ENCODE measurements at places on chromosomes 13 and 19.

- DNase-seq, result no peak
Observed at GRCh38 chr13:19681517-19681916, 48.1 kb downstream of the MPHOSPH8 start.

- no peak for DNase-seq
Observed at GRCh38 chr13:113897161-113897560, 33.3 kb upstream of the GAS6 start.

GRCh38 chr13:46211483-46212351 is at the start of gene LRRC63:
LRRC63 (plus strand) TSS chr13:46211928; CDS start chr13:46213035, 1,107 bp downstream.
- DNase-seq, result peak; percentile 89

DNA sequence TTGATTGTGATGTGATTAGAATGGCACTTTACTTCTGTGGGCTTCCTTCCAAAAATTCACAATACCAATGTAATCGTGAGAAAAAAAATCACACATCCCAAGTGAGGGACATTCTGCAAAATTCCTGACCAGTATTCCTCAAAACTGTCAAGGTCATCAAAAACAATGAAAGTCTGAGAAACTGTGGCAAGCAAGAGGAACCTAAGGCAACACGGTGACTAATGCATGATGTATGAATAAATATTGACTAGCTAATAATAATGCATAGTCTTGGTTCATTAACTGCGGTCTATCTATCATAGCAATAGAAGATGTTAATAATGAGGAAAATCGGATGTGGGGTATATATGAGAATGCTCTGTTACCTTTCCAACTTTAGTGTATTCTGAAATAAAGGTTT is 159.0 kb downstream of the RFC3 start:
- no peak for DNase-seq

DNA sequence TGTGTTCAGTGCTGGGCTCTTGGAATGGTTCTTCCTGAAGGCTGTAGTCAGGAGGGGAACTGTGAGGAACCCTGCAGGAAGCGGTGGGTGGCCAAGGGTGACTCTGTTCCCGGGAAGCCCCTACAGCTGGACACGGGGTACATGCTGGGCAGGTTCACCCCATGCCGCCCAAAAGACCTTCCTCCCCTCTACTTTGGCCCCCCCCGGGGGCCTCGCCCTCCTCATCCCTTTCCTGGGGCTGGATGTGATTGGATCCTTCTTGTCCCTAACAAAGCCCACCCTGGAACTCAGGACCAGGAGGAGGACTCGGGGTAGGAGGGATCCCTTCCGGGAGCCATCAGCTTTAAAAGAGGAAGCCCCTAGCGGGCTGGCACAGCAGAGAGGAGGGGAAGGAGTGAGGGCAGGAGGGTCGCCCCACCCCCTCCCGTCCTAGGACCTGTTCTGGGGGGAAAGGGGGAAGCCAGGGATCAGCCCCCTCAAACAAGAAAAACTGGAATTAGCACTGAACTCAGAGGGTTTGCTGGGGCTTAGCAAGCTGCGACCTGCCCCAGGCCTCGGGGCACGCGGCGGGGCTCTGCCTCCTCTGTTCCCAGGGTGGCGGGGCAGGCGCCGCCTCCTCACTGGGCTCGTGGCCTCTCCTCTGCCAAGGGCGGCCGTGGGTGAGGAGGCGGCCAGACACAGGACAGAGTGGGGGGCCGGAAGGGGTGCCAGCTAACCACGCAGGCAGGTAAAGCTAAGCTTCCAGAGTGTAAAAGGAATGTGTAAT is 4.0 kb downstream of the CEBPA start:
- no peak for DNase-seq

DNA sequence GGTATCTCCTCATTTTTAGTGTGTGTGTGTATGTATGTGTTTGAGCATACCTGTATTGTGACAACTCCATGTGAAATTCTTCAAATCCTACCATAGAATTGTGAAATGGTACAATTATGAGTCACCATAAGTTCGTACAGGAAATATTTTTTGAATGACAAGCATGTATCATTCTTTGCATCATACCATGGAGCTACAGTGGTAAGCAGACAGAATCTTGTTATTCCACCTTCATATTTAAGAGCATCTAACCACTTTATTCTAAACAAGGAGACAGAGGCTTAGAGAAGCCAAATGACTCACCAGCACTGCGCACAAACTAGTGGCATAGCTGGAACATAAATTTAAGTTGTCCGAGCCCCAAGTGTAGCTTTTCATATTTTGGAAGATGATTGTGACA is 4.5 kb upstream of the EPSTI1 start:
- no peak for DNase-seq

DNA sequence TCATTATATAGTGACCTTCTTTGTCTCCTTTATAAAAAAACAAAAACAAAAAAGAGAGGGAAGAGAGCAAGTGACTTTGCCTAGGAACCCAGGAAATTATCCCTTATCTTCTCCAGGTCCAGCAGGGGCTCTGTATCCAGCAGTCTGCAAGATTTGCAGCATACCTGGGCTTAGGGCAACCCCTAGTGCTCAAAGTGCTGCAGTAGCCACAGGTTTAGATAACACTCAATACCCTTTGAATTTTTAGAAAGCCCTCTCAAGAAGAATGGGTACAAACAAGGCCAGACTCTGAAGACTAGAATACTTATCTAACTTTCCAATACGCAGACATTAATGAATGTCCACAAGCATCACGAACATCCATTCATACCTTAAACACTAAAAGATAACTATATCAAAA is 43.2 kb downstream of the CCNA1 start:
- DNase-seq, result peak; percentile 2

- DNase-seq, result no peak
Observed at GRCh38 chr19:48818234-48818820, 7.5 kb upstream of the BCAT2 start.

- DNase-seq, result no peak
Observed at GRCh38 chr19:49543032-49543431, 15.2 kb downstream of the RCN3 start.

DNA sequence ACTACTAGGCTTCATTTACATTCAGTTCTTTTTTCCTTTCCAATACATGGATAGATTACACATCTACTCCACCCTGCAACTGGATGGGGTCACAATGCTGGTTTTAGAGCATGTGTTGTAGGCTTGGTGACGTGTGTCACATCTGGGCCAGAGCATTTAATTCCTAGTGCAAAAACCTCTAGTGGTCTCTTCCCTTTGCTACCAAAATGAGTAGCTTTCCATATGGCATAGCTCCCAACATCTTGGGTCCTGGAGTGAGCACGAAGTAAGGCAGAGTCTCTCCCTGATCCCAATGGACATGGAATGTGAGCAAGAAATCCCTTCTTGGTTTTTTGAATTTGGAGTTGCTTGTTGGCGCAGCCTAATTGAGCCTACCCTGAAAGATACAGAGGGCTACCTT is 51.7 kb downstream of the TNFSF11 start:
- DNase-seq, result no peak

DNA sequence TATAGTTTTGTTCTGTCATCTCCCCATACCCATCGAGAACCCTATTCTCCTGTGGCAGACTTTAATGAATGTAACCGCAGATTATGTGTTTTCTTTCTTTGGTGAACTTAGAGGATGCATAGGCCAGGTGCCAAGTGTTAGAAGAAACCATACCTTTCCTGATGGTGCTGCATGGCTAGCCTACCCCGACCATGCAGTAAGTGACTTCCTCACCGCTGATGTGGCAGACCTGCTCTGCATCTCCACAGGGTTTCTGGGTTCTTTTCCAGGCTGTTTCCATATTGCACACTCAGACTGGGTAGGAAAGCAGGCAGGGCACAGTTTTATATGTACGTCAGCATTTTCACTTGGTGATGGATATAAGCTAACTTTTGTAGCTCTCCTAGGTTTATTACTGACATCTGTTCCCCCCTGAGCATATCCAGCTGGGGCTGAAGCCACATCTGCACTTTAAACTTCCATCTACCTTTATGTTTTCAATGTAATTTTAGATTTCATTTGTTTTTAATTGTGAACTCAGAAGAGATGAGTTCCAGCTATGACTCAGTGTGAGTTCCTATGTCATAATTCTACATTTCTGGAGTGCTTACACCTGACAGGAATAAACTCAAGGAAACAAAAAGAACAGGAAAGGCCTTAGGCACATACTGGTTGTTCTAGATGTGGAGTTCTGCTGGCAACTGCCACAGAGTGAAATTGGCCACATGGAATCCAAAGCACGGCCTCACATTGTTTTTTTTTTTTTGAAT is 42.3 kb downstream of the LRCH1 start:
- DNase-seq, result no peak

DNA sequence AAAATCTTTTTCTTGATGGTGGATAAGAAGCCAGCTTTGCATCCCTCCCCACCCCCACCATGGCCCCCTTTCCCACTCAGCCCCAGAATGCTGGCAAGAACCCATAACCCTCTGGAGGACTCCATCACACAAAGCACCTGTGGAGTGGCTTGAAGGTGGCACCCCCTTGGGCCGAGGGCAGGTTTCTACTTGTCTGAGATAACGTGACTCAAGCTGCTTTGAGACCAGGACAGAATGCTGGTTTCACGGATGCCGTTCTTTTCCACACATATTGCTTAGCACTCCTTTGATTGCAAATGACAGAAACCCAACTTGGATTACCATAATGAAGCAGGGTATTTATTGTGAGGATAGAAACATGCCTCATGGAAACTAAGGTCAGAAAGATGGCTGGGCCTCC is 82.2 kb downstream of the LACC1 start:
- DNase-seq, result no peak

DNA sequence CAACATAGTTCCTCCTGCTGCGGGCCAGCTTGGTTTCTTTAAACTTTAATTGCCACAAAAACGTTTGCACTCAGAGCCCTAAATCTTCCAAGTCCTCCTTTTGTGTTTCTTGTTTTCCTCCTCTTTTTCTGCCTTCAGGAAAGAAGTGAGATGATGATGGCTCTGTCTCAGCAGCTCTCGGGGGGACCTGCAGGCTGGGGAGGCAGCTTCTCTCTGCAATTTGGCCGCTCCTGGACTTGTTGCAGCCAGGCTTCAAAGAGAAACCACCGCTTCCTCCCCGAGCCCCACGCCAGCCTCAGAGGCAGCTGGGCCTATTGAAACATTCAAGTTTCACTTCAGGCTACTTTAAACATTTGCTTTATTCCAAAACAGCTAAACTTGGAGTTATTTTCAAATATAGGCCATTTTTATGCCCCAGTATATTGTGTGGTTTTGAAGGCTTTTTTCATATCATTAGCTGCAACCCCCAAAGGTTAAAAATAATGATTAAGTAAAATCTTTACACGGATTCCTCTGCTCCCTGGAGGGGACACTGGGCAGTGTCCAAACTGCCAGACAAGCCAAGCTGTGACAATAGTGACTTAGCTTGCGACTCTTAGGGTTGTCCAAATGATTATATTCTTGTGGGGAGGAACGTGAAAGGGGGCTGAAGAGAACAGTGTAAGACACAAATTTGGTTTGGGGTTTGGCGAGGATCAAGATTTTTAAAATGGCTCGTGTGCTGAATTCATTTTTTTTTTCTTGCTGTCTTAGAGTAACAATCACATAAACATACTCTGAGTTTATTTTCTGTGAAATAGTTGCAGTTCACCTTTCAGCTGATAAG is 330.8 kb downstream of the DLEU7 start:
- DNase-seq, result peak; percentile 40

DNA sequence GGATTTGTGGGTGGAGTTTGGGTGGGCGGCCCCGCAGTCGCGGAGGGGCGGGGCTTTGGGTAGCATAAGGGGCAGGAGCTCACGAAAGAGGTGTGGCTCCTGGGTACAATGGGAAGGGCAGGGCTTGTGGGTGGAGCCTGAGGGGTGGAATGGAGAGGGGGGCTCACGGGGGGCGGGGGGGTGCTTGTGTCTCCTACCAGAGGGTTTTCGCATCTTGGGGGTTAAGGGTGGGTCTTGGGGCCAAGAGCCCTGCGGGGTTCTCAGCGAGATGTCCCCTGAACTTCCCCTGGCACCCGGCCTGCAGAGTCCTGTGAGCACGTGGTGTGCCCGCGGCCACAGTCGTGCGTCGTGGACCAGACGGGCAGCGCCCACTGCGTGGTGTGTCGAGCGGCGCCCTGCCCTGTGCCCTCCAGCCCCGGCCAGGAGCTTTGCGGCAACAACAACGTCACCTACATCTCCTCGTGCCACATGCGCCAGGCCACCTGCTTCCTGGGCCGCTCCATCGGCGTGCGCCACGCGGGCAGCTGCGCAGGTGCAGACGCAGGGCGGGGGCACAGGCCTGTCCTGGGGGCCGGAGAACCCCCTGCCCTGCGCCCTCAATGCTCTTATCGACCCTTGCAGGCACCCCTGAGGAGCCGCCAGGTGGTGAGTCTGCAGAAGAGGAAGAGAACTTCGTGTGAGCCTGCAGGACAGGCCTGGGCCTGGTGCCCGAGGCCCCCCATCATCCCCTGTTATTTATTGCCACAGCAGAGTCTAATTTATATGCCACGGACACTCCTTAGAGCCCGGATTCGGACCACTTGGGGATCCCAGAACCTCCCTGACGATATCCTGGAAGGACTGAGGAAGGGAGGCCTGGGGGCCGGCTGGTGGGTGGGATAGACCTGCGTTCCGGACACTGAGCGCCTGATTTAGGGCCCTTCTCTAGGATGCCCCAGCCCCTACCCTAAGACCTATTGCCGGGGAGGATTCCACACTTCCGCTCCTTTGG is 5.1 kb downstream of the FSTL3 start:
- DNase-seq, result peak; percentile 34

DNA sequence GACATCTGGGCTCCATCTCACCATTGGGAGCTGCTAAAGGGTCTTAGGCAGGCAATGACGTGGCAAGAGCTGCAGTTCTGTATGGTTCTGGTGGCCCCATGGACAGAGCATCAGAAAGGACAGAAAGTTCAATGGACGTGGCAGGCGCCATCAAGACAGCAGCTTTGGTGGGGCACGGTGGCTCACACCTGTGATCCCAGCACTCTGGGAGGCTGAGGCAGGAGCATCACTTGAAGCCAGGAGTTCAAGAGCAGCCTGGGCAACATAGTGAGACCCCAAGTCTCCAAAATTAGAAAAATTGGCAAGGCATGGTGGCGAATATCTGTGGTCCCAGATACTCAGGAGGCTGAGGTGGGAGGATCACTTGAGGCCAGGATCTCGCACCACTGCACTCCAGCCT is 9.5 kb downstream of the EVI5L start:
- no peak for DNase-seq

GRCh38 chr13:72427757-72428528 is 299.5 kb downstream of the MZT1 start:
- DNase-seq, result no peak

GRCh38 chr13:54449922-54450321 is 1421.3 kb downstream of the OLFM4 start:
- no peak for DNase-seq

Data from activated T-cell treated with anti-CD3 and anti-CD28 coated beads, Interleukin-2, amount 50 U/mL, for 72 hours (primary cell).